NCI-H446 (cell line): ENCODE measurements at places on chromosomes 4 and X.

- DNase-seq: no peak
Measured at GRCh38 chrX:93932471-93933220, 258.6 kb downstream of the FAM133A start.

- no peak for DNase-seq
Measured at GRCh38 chr4:149518471-149518870, 297.2 kb downstream of the IQCM start.

- no peak for DNase-seq
Measured at GRCh38 chrX:105461016-105461415, 240.5 kb upstream of the TEX13A start.

- no peak for DNase-seq
Measured at GRCh38 chr4:5079581-5079980, 28.3 kb downstream of the STK32B start.
